ENCODE measurements at places on chromosomes 13 and 19.

GRCh38 chr13:22372261-22372660, 701.4 kb downstream of the FGF9 start:
- DNase-seq, result no peak

- DNase-seq, result no peak
Observed at GRCh38 chr19:13866463-13867046, 10.4 kb upstream of the NANOS3 start.

GRCh38 chr13:41580345-41580744, 123.0 kb downstream of the RGCC start:
- no peak for DNase-seq

DNA sequence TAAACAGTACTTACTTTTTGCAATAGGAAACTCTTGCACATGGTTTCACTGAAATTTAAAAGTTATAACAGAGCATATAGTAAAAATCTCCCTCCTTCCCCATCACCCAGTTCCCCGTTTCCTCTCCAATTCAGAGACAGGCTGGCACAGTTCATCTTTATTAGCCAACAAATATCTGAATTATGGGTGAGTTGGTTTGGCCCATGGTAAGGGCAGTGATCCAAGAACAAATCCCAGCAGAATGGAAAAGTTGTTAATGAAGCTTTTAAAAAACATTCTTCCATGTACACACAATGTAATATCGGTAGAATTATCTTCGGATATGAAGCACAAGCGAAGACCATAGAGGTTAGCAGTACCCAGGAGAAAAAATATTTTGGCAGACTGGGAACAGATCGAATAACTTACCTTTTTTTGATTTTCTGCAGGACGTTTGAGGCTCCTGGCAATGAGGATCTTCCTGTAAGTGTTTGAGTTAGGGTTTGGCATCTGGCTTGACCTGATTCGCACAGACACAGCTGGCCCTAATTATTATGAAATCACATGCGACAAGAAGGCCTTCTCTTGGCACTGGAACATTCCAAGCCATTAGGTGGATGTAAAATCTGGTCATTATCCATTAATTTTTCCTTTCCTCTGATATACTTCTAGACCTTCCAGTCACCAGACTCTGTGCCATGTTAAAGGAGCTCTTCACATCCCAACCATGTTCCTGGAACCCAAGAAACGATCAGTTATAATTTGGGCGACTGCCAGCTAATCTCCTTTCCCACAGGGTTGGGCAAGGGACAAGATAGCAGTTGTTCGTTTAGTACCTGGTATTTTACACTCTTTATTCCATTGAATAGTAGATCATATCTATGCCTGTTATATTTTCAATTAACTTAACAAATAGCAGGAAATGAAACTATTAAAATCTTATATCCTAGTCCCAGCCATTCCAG, 139.4 kb upstream of the TSC22D1 start:
- DNase-seq, result peak; percentile 63

- peak; percentile 93 for DNase-seq
Observed at GRCh38 chr13:110499621-110500281, 61.8 kb downstream of the RAB20 start.

- DNase-seq, result no peak
Observed at GRCh38 chr13:34587576-34587975, 354.5 kb upstream of the NBEA start.

Measured in EH (cell line).